Thoracic aorta (tissue), 2 donors: ENCODE measurements at places on chromosomes 2 and 18.

DNA sequence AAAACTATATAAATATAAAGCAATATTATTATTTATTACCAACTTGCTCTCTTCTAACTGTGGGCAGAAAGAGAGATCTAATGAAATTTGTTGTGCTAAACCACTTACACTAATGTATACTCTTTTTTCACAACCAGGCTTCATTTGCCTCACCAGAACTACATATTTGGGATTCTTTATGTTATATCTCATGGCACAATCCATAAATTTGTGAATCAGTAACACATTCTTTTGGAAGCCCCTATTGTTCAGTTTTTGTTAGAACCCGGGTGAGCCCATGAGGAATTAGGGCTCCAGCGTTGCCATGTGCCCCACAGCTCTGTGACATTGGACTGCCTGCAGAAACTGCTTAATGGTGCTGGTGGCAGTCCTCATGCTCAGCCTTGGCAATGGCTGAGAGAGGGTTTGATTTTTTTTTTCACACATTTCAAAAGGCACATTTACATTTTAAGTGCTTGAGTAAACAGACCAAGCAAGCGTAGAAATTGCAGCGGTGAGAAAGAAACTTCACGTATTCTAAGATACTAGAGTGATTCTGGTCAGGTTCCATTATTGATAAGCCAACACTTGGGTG lies 15.3 kb downstream of the VIT start:
- no peak for DNase-seq

GRCh38 chr2:144162652-144163051 lies 357.3 kb downstream of the ZEB2 start:
- DNase-seq = no peak

GRCh38 chr2:190407662-190408537 lies at the start of gene MFSD6:
Gene MFSD6 (plus strand): TSS chr2:190408355. CDS start chr2:190436030, 27,675 bp downstream.
- DNase-seq = no peak

GRCh38 chr2:128702616-128703015 lies 383.9 kb upstream of the HS6ST1 start:
- DNase-seq = no peak

GRCh38 chr2:196962325-196962724 lies 35.8 kb upstream of the PGAP1 start:
- DNase-seq = no peak

DNA sequence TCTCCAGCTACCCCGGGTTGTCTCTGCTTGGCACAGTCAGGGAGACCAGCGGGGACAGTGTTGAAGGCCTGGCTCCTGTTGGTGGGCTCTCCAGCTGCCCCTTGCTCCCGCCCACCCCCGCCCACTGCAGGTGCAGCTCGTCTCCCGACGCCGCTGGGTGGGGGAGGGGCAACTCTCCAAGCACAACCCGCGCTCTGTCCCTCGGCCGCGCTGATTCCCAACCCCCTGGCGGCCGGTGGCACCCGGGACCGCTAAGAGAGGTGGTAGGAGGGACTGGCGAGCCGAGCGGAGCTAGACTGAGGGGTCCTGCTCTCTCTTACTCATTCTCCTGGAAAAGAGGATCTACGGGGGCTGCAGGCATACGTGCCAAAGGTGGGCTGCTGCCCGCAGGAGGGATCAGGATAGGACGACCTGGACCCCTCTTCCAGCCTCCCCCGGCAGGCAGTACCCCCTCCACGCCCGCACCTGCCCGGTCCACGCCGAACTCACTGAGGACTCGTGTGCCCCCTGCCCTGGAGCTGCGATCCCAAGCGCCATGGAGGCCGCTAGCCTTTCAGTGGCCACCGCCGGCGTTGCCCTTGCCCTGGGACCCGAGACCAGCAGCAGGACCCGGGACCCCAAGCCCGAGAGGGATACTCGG lies 44.5 kb downstream of the DDX18 start:
- no peak for DNase-seq

- DNase-seq = no peak
These were observed 295.0 kb upstream of the ZNF521 start for GRCh38 chr18:25646971-25647370.

GRCh38 chr2:170307555-170308351 lies 129.8 kb downstream of the MYO3B start:
- DNase-seq = no peak

GRCh38 chr2:237324405-237324831 lies 89.5 kb downstream of the COL6A3 start:
- DNase-seq = no peak

- DNase-seq = no peak
These were observed 193.0 kb upstream of the LHCGR start for GRCh38 chr2:48948400-48949125.

DNA sequence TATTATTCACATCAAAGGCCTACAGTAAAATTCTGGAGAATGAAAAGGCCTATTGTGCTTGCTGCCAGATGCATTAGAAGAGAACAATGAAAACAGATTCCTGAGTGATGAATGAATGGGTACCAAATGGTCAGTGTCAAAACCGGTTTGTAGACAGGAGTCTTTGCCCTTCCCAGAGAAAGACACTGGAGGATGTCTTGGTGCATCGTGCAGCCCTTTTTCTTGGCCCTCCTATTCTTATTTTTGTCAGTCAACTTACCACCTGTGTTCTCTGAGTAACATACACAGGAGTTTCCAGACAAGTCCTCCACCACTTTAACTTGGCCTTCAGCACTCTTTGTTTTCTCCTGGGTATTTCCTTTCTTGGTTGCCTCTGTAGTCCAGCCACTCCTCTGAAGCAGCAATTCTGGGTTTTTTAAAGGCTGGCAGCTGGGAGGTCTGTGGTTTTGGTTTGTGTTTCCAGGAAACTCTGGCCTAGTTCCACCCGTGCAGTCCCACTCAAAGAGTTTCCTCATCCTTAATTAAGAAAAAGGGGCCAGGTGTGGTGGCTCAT lies 29.4 kb downstream of the PSTPIP2 start:
- DNase-seq = no peak

GRCh38 chr18:61609131-61609530 lies 275.9 kb downstream of the CDH20 start:
- no peak for DNase-seq

- DNase-seq = no peak
These were observed 40.4 kb downstream of the PTPN2 start for GRCh38 chr18:12843420-12844350.

DNA sequence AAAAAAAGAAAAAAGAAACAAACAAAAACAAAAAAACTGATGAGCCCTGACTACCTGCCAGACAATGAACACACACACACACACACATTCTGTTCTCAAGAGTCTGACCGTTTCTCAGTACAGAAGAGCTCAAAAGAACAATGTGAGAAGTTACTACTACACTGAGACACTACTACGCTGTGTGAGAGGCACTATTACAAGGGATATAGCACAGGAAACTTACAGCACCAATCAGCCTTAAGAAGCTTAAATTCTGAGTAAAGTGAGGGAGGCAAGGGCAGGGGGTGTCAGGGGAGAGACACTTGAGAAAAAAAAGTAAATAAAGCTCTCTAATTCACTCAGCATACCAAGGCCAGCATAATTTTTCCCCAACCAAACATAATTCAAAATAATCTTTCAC lies 32.5 kb downstream of the WDR33 start:
- no peak for DNase-seq

GRCh38 chr2:216279031-216279430 lies 93.3 kb downstream of the MARCHF4 start:
- DNase-seq = no peak

DNA sequence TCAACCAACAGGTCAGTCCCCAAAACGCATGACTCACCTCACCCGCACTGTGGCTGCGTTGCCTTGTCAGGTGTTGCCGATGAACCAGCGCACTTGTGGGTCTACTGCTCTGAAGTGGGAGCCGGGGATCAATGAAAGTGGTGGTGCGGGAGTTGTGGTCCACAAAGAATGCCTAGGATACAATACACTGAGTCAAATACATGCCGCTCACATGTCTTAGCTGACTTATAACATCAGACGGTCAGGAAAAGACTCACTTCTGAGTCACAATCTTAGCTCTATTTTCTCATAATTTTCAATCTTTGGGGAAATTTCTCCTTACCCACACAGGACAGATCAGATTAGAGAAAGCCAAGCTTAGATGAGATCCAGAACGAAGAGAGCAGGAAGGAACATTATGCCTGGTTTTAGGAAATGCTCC lies 107.1 kb upstream of the STK17B start:
- DNase-seq = no peak

- DNase-seq = no peak
These were observed 75.2 kb downstream of the KLHL29 start for GRCh38 chr2:23460228-23460627.

- no peak for DNase-seq
These were observed 553.3 kb downstream of the ARHGAP15 start for GRCh38 chr2:143682436-143683055.
